ENCODE measurements at places on chromosomes 16 and 17.

DNA sequence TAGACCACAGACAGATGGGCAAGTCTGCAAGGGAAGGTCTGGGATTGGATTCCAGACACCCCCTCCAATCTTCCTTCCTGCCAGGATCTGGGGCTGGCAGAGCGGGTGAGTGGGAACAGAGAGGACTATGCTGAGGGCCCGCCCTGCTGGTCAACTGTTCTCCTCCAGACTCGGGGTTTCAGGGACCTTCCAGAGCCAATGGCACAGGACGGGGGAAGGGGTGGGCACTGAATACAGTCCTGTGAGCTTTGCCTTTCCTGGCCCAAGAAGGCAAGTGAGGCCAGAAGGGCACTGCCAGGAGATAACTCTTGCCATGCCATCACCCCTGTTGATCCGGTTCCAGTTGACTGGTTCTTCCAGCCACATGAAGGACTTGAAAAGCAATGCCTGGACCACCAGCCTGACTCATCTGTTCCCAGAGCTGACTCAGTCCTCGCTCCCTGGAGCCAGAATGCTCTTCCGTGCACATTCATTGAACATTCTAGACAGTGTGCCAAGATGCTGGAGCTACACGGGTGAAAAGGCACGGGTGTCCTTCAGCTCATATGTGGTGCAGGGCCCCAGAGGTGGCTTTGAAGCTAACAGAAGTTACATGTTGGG lies 533 bp upstream of the MEFV start:
- DNase-seq: no peak

DNA sequence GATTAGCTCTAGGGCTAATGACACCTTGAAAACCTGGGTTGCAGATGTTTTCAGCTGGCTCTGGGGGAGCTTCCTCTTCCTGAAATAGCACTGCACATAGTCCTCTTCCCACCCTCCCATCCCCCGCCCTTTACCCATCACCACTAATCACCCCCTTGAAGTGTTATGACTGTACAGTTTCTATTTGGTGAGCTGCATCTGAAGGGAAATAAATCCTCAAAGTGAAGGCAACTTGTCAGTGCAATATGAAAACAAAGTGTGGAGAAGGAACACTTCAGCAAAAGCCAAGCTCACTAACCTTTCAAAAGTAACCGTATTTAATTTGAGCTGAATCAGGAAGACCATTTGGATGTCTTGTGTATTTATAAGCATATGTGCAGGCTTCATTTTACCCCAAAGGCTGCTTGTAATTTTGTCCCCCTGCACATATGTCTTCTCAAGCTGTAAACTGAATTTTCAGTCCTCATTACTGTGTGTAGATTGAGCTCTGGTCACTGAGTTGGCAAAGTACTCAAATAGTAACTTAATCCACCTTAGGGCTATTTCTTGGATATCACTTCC lies 44.1 kb upstream of the CA10 start:
- DNase-seq: no peak

- DNase-seq: no peak
These were observed 59.4 kb upstream of the SIAH1 start for GRCh38 chr16:48444574-48444973.

GRCh38 chr17:33039874-33040273 lies 48.2 kb downstream of the SPACA3 start:
- no peak for DNase-seq

GRCh38 chr17:58403311-58403710 lies 14.0 kb downstream of the RNF43 start:
- no peak for DNase-seq

- no peak for DNase-seq
These were observed 115.3 kb downstream of the SLC39A11 start for GRCh38 chr17:72976971-72977770.

DNA sequence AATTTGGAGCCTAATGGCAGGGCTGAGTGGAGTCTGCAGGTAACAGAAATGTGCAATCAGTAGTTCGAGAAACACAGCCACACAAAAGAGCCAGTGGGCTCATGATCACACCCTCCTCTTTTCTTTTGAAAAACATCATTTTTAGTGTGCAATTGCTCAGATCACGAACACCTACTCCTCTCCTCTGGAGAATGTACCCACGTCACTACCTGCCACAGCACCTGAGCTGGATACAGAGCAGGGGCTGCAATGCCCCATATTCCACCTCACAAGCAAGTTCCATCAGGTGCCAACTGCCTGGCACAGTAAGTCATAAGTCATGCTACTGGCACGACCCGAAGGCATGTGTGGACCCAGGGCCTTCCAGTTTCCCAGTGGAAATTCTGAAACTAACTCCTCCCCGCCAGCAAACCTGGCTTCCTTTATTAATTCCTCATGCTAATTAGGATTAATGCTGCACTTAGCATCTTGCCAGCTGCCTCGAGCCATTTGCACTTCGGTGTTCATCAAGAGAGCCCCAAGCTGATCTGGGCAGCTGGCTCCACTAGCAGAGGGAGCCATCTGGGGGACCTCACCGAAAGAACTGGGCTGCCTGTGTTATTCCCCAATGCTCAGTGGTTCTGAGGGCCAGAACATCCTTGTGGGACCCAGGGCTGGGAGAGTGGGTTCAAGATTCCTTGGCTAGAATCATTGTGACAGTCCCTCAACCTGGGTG lies 2.4 kb downstream of the CACNG4 start:
- DNase-seq: no peak

GRCh38 chr17:60406887-60407286 lies 15.0 kb upstream of the USP32 start:
- no peak for DNase-seq

DNA sequence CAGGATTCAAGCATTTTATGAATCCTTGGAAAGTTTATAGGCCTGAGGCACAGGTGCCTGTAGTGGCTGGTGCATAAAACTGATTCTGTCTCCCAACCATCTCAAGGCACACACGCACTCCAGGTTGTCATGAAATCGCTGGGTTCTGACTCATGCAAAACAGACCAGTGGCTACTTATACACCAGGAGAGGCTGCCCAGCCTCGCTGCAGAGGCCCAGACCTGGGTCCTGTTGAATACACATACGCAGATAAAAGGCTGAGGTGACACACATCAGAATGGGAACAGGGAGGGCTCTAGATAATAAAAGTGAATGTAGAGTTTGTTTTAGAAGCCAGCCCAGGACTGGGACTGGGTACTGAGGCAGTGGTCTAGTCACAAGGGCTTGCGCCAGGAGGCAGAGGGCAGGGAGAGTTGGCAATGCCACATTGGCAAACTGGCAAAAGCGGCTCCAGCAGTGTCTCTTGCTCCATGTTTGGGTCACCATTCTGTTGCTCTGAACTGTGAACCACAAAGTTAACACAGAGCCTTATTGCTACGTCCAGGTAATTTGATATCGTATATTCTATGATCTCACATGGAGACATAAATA lies 13.6 kb downstream of the OR1D5 start:
- no peak for DNase-seq

DNA sequence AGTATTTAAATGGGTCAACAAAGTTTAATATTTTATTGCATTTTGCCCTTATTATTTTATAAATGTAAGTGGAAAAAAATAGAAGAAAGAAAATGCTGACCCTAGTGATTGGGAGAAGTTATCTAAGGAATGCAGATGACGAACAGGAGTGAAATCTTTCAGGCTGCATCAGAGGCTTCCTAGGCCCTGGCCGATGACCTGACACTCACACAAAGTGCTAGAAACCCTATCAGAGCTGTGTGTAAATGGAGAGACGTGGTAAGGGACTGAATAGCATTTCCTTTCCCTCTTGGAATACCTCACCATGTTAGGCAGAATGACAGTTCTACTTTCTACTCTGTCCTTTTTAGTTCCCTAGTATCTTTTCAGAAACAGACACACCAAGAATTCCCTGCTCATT lies 44.9 kb upstream of the CNEP1R1 start:
- no peak for DNase-seq

- DNase-seq: no peak
These were observed 24.8 kb downstream of the TMEM114 start for GRCh38 chr16:8565498-8565897.

DNA sequence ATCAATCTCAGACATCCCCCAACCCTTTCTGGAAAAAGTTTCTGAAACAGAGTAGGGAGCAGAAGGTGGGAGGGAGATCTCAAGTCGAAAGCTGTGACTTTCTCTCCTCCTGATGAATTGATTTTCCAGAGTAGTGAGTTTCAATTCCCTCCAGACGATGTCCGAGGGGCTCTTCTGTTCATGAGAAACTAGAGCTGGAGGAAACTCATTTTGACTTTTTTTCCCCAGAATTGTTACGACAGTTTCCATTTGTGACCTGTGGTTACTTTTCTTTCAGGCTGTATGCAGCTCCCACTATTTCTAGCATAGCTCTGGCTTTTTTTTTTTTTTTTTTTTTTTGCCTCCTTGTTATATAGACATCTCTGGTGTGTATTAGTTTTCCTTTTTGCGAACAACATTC lies 422.1 kb upstream of the SALL1 start:
- no peak for DNase-seq

- no peak for DNase-seq
These were observed 46.3 kb upstream of the INTS2 start for GRCh38 chr17:61974115-61974514.

DNA sequence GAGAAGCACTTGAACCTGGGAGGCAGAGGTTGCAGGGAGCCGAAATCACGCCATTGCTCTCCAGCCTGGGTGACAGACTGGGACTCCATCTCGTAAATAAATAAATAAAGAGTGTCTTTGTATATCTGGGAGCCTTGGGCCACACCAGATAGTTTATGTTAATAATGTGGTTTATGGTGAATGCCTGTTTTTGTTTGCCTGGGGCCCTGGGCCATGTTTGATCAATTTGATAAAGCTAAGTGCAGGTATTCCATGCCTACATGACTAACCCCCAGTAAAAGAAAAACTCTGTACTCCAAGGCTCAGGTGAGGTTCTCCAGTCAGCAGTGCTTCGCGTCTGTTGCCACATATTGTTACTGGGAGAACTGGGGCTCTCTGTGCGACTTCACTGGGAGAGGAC lies 15.1 kb downstream of the SCIMP start:
- no peak for DNase-seq

- peak; percentile 45 for DNase-seq
These were observed 13.0 kb downstream of the ENGASE start for GRCh38 chr17:79087428-79088143.

DNA sequence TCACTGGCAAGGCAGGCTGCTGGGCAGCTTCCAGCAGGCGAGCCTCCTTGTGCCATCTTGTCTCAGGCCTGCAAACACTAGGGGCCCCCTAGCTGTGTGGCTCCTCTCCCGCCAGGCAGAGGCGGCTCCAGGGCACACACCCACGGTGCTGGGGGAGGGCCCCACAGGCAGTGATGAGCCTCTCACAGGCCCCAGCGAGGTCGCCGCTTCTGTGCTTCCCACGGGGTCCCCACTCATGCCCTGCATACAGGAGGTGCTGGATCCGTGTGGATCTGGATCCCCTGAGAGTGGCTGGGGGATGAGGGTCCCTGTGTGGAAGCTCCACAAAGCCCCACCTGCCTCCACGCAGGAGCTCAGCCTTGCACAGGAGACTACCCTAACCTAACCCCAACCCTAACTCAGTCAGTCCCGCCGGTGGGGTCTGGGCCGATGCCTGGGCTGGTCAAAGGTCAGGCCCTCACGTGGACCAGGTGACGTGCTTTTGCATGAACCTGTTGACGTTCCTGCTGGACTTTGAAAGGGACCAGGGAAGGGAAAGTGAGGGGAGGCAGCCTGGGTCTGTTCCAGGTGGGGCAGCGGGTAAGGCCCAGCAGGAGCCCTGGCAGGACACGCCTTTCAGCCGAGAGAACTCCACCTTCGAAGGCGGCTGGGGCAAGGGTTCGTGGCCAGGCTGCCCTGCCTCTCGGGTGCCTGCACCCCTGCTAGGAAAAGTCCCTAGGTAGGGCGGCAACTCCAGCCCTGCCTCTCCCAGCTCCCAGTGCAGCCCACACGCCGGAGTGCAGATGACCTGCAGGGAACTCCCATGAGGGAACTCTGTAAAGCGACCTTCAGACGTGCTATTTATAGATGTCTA lies 5.2 kb downstream of the SECTM1 start:
- DNase-seq: no peak

GRCh38 chr17:1643293-1643998 lies 2.1 kb downstream of the SCARF1 start:
- no peak for DNase-seq

- no peak for DNase-seq
These were observed 397.5 kb downstream of the CPPED1 start for GRCh38 chr16:12406158-12406557.

DNA sequence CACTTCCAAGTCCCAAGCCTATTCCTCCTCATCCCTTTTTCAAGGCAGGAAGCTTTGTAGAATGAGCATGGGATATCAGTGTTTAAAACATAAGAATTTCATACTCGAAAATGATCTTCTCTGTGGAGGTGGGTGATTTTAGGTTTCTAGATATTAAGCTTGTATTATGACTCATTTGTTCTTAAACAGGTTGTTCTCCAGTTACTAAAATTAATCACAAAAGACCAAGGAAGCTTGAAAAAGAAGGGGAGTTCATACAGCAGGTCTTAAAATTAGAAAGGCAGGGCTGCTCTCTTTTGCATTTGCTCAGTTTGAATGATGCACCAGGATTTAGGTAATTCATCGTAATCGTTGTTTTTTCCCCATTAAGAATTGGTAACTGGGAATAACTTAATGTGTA lies 208.7 kb downstream of the PRKCA start:
- no peak for DNase-seq

DNA sequence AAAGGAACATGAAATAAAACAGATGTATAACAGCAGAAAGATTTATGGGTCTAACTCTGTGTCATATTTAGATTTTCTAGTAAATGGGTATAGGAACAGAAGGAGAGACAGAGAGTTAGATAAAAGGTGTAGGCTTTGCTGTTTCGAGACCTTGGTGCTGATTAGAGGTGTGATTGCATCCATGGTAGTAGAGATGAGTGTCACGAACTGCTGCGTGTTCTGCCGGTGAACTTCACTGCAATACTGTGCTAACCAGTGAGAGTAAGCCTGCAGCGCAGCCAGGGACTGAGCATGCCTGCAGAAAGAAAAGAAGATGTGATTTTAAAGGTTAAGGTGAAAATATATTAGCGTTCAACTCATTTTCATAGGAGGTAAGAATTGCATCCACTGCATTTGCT lies 53.7 kb upstream of the GSG1L start:
- no peak for DNase-seq

GRCh38 chr17:69179227-69179952 lies 37.7 kb upstream of the ABCA6 start:
- DNase-seq: no peak

DNA sequence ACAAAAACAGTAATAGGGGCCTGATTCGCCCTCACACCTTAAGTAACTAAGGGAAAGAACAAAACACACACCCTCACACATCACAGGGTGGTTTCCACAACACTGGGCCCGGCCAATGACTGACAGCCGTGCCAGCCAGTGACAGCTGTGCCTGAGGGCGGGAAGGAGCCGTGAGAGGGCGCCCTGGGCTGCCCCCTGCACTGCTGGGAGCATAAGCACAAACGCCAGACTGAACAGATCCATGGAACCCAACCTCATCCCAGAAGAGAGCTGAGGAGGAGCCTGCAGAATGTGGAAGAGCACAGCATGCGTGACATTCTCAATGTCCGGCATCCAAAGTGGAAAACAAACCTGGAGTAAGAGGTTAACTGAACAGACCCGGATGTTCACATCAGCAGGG lies 16.0 kb downstream of the CSNK1D start:
- no peak for DNase-seq

DNA sequence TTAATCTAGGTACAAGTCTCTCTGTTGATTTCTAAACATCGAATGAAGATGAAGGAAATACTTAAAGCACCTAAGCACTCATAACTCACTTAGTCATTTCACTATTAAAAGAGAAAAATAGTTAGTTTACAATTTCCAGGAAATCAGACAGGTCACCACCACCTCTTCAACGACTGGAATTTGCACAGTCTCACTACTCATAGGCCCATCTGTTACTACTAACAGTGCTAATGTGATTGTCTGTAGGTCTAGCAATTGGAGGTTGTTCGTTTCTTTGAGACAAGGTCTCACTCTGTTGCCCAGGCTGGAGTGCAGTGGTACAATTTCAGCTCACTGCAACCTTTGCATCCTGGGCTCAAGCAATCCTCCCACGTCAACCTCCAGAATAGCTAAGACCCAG lies 444.6 kb downstream of the MAF start:
- DNase-seq: no peak

Measured in NCI-H1092 (cell line).